DMS 273 treated with DMSO at 0.1 percent for 48 hours (cell line): ENCODE measurements at places on chromosomes 4 and X.

DNA sequence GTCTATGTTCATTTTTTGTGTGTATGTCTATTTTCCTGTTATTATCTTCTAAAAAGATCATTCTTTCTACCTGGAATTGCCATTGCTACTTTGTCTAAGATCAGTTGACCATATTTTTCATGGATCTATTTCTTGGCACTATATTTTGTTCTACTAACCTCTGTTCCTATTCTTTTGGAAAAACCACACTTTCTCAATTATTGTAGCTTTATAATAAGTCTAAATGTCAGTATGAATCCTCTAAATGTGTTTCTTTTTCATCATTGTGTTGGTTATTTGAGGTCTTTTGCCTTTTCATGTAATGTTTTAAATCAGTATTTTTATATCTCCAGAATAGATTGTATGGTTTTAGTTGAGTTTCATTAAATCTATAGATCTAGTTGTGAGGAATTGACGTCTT, 798.3 kb downstream of the FAT4 start:
- no peak for DNase-seq

DNA sequence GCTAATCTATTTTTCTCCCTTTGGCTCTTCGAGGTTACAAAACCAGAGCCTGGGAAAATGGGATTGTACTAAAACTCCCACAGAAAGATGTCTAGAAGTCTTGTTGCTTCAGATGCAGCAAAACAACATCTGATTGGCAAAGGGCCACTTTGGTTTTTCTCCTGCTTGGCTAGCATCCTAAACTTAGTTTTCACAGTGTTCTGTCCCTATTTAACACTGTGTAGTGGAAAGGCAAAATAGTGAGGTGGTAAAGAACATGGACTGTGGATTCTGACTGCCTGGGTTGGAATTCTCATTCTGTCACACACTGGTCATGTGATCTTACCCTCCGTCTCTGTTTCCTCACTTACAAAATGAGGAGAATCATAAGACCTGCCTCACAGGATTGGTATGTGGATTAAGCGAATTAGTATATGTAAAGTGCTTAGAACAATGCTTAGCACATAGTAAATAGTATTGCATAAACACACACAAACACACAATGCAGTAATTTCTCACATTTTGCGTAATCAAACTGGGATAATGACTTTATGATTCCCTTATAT, 23.5 kb downstream of the TIGD2 start:
- DNase-seq = no peak

- DNase-seq = peak; percentile 28
Measured at GRCh38 chr4:53702334-53703266, 111.3 kb upstream of the LNX1 start.

DNA sequence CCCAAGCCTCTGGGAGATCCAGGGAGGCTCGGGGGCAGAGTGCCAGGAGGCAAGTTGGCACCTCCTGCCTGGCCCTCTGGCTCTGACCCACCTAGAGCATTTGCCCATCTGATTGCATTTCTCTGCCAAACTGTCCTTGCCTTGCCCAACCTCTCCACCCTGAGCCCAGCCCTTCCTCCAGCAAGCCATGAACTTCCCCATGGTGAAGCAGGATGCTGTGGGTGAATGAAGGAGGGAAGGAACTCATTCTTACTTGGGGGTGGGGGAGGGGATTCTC, 9.3 kb upstream of the CNGA2 start:
- no peak for DNase-seq

GRCh38 chr4:184313058-184313581, 95.4 kb upstream of the ENPP6 start:
- no peak for DNase-seq

GRCh38 chrX:56995271-56995994, at the start of gene SPIN3:
Gene SPIN3, minus strand, starts transcription at chrX:56995541. Its CDS starts 594 bp downstream, at chrX:56994947.
- DNase-seq = peak; percentile 62

GRCh38 chrX:112910418-112910817, 69.8 kb upstream of the AMOT start:
- no peak for DNase-seq
